ENCODE measurements at places on chromosomes 5 and 9. TPM values are rescaled to one million over a fixed set of nuclear protein-coding genes. Genes with fewer than 3 reads are reported as not detected.

DNA sequence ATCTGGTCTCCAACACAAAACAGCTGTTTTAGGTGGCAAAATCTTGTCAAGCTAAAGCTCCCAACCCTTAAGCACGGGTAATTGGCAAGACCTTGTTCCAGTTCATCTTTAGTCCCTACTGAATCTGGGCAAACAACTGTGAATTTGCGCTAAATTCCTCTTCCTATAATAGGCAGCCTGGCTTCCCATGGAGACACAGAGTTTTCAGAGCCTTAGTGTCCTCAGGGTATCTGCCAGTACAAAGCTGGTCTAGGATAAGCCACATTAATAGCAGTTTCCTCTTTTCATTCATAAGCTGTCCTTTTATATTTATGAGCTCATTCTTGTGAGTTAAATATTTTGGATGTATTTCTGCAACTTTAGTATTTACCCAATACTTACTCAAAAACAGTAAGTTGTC is 59.5 kb downstream of the FGF10 start:
- DNase-seq = no peak

The PCDHGA1 gene
- 0.46 TPM for total RNA-seq

DNA sequence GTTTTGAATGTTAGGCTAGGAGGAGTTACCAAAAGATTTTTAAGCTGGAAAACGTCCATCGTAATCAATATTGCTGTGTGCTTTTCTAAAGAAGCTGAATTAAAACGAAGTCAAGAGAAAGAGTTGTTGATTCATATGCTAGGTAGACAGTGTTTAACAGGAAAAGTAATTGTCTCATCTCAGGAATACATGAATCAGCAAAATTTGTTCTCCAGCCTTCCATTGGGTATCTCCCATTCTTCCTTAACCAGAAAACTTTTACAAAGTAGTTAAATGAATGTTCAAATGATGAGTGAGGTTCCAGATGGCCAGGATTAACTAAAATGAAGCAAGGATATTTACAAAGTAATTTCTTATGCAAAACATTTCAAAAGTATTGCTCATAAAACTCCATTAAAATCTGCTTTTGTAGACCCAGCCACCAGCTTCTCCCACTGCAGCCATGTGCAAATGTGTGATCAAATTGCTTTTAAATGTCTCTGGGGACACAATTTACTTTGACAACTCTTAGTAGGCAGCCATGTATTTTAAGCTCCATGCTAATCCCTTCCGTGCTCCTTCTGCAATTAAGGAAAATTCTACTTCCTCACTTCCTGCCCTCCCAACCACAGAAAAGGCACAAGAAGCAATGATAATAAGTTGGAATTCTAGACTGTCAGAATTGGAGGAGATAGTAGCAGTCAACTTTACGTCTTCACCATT is 121.2 kb downstream of the HTR4 start:
- no peak for DNase-seq

- DNase-seq = no peak
Observed at GRCh38 chr5:90939211-90939610, 380.6 kb downstream of the ADGRV1 start.

DNA sequence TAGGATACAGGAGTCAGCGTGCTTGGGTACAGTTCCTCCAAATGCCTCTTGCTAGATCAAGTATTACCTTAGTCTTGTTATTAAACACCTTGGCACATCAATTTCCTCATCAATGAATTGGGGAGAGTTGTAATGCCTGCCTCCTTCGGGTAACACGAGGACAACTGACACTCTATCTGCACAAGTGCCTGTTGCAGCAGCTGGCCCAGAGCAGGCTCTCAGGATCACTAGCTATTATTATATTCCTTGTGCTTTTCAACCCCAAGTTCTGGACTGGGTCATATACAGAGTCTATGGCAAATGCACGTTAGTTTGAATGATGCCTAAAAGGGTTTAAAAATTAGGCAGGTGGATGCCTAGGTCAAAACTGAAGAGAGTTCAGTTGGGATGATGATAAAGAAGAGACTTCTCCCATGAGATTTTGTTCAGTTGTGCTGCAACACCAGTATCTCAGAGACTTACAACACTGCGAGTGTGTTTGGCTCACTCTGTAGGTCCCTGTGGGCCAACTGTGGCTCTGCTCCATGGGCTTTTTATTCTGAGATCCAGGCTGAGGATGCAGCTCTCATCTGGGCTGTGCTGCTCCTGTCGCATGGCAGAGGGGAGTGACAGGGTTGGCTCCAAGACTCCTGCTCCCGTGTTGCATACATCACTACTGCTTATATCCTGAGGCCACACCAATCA is 41.1 kb upstream of the TEX48 start:
- no peak for DNase-seq

The SPINK5 gene
- total RNA-seq = 3.2 TPM

GRCh38 chr9:131731237-131731636 is 8.6 kb downstream of the RAPGEF1 start:
- no peak for DNase-seq

GRCh38 chr5:37771731-37772130 is 68.1 kb downstream of the GDNF start:
- no peak for DNase-seq

DNA sequence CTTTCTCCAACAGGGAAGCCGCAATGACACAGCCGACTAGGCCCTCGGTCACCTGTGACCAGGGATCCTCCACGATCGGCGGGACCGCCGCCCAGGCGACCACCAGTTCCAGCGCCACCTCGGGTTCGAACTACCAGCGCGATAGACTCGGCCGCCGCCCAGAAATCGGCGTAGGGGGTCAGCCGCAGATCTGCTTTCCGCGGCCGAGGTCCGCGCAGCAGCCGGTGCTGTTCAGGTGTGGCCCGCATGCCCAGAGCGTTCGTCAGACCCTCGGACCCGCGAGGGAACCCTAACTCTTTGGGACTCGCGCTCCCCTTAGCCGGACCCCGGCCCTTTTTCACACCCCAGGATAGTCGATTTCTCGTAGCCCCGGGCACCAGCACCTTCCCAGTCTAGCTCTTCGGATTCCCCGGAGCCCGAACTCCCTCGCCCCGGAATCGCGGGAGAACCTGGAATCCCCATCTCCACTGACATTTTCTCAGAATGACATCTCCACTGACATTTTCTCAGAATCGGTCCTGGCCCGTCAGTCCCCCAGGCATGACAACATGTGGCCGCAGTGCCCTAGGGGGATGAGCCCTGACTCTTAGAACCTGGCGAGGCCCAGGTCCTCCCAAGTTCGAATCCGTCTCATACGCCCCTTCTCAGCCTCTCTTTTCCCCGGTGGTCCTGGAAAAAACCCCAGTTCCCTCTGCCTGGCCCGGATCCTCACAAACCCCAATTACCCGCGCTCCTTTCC is 428 bp downstream of the C5orf52 start:
- no peak for DNase-seq

Measured in upper lobe of right lung (tissue), 1 donor.